ENCODE measurements at places on chromosomes 16 and 17.

- no peak for ATAC-seq
These were observed 97.7 kb downstream of the ZNF18 start for GRCh38 chr17:11899537-11899942.

DNA sequence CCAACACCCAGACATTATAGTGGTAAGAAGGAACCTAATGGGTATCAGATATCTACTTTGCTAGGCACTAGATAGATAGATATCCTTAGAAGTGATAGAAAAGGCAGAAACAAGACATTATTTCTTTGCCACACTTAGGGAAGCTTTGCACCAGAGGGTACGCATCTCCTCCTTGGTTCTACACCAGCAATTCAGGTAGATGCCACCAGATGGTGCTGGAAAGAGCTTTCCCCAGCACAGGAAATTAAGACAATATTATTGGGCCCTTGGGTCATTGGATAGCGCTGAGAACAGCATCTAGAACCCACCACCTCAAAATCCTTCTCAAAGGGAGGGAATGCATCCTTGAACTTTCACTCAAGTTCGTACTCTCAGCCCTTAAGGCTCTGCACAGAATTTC lies 173.8 kb upstream of the CCL2 start:
- ATAC-seq: no peak

DNA sequence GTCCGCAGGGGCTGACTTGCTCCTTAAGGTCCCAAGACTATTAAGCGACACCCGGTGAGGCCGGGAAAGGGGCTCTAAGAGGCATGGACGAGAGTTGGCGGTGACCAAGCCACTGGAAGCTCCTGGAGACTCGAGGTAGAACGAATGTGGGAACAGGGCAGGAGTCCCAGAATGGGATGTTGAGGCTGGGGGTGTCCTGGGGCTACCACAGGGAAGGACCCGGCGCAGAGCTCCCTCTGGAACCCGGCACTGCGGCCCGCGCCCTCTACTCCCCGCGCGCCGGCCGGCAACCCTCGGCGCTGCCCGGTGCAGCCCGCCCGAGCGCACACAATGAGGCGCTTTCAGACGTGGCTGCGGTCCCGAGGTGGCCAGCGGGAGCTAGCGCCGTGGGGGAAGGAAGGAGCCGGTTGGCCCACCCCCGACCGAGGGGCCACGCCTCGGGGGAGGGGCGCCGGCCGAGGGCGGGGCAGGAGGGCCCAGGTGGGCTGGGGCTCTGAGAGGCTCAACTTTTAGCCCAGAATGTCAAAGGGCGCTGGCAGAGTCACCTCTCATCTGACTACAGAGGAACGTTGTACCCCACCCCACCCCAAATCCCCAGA lies at the start of gene CHST6:
Gene CHST6, minus strand, starts transcription at position 366 of the 599 bp plus-strand sequence. CDS start 15,613 bp downstream, outside the sequence.
- ATAC-seq: peak; percentile 48

DNA sequence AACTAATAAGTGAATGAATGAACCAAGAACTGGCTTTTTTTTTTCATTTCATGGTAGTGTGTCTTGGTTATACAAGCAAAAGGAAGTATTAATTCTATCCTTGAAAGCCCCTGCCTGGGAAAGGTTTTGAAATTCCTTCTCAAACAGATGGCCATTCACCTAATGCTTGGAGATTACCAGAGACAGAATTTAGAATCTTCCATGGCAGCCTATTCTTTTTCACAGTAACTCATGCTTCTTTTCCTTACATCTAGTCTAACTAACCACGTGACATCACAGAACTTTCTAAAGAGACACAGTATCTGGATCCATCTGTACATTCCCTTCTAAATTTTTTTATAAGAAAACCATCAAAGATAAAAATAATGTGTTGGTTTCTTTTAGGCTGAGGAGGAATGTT lies 151.6 kb downstream of the FTO start:
- no peak for ATAC-seq

DNA sequence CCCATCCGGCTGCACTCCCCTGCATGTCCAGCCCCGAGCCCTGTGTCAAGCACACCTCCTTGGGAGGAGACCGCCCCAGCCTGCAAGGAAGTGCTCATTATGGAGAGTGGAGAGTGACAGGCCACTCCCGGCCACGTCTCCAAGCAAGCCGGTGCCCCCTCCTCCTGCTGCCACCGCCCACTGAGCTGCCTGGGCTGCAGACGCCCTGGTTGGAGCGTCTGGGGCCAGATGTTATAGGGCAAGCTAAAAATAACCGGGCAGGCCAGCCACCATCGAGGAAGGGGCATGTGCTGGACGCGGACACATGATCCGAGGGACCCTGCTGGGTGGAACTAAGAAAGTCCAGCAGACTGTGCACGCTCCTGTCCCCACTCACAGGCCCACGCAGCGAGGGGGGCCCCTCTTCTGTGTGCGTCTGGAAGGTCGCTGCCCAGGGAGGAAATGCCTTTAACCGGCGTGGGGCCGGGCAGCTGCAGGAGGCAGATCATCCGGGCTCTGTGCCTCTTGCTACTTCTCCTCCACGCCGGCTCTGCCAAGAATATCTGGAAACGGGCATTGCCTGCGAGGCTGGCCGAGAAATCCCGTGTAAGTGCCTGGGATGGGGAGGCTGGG lies at the start of gene WFDC1:
Gene WFDC1, plus strand, starts transcription at position 348 of the 612 bp plus-strand sequence. Its CDS starts 94 bp downstream, at position 442.
- ATAC-seq: no peak

- ATAC-seq: no peak
These were observed 10.6 kb downstream of the IRX3 start for GRCh38 chr16:54275956-54276355.

DNA sequence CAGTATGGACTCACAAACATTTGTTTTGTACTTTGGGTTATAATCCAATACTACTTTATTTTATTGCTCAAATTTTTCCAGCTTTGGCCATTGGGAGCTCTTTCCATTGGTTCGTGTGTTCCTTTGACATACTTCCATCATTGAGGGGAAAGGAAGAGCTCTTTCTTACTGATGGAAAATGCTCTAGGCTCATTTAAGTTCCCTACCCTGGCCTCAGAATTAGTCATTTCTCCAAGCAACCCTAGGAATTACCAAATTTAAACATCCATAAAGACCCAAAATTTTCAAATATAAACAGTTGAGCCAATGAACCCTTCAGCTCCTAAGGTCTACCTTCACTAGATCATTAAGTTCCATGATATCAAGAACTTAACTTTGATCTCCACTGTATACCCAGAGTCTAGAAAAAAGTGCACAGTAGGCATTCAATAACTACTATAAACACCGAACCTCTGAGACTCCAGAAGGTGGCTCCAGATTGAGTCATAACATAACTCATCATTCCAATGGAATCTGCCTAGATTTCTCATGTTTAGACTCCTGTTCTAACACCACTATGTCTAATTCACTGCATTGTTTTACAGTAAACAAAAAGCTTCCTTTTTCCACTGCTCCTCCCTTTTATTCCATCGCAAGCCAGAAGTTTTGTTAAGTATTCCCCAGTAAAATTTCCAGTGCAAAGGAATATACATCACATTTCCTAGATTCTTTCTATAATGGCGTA lies 39.0 kb downstream of the SMURF2 start:
- no peak for ATAC-seq

- ATAC-seq: peak; percentile 80
These were observed 17.4 kb upstream of the C17orf107 start for GRCh38 chr17:4881761-4882555.

GRCh38 chr16:11067697-11068141 lies 123.4 kb downstream of the CLEC16A start:
- ATAC-seq: no peak

DNA sequence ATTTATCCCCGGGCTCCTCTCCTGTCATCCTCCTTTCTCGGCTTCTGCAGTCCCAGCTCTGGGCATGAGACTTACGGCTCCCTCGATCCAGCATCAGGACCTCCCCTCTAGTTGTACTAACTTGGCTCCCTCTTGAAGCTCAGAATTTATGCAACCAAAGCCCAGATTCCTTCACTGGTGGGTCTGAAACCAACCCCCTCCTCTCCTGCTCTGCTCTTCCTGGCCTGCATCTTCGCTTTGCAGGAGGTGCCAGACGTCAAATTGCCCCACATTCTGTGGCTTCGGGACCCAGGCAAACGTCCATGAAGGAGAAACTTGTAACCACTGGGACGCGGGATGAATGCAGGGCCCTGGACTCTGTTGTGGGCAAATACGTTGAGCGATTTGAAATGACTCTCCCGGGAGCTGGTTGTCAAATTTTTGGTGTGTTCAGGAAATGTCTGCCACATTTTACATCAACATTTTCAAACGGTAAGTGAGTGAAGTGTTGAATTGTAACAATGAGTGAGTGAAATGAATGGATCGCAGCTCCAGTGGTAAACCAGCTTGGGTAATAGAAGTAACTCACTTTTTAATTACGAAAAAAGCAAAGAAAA lies 29.3 kb upstream of the ELAC2 start:
- ATAC-seq: no peak

DNA sequence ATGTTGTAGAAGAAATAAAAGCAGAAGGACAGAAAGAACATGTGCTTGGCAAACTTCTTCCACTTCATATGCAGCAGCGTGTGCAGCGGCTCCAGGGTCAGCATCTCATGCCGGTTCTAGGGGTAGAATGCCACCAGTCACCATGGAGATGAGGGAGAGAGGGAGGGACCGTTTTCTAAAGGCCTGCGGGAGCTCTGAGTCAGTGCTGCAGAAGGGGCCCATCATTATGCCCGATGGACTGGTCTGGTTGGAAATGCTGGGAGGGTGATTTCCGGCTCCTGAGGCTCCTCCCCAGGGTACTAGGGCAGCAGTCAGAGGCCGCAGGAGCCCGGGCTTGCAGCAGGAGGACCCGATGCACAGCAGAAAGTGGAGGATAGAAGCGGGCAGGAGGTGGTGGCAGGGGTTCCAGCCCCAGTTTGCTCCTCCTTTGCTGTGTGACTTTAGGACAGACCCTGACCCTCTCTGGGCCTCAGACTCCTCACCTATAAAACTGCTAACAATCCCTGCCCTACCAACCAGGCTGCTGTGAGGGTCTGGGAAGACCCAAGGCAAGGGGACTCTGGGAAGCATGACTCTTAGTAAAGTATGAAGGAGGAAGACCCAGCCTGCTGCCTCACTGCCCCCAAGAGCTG lies 28.6 kb downstream of the TRPV3 start:
- no peak for ATAC-seq

GRCh38 chr17:69958063-69958462 lies 117.0 kb upstream of the KCNJ16 start:
- no peak for ATAC-seq

DNA sequence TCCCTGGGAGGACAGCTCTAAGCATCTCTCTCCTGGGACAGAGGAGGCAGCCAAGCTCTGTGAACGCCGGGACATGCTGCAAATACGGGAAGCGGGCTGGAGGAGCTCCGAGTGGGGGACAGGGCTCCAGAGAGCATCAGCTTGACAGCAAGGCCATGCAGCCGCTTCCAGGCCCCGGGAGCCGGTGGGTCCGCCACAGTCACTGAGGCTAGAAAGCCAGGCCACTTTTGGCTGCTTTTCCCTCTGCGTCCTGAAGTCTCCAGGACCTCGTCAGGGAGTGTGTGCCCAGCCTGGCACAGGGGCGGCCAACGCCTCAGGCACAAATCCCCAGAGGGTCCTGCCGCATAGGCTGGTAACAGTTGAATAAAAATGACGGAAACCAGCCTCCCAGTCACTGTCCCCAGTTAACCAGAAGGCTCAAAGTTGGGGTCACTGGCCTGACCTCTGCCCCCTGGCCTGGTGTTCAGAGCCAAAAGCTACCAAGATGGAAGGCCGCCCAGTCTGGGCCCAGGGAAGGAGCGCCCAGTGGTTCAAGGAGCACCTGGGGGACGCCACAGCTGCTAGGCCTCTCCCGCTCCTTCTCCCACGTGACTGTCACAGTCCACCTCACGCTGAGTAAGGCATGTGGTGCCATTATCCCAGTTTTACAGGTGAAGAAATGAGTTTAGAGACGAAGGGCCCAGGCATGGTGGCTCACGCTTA lies 3.2 kb upstream of the TRIM65 start:
- no peak for ATAC-seq
